ENCODE measurements at places on chromosomes 11 and 22.

DNA sequence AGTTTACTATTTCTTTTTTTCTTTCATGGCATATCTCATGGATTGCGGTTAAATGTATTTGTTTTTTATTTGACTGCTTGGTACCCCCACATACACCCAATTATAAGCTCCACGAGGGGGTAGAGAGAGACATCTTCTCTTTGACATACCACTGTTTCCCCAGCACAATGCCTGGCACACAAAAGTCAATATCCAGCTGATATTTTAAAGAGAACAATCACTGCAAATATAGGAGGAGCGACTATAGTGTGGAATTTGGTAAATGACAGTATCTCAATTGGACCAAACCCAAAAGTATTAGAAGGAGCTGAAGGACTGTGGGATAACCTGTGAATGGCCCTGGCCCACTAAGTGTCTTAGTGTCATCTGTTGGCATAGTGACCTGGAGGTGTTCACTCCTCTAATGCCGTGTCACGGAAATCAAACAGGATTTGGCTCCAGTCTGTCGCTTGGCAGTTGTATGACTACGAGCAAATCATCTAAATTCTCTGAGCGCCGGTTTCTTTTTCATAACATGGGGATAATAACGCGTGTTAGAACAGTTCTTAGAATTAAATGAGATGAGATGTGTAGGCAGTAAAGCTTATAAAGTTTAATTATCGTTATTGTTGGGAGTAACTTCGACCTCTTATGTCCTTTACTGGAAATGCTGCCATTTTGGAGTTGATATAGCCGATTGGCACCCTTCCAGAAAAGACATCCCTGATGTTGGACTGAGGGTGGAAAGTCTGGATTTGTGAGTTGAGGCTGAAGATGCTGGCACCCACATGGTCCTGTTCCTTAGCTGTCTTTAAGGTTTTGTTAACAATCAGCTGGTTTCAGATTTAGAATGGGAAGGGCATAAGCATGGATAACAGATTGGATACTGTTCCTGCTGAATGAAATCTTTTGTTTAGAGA, 144.5 kb downstream of the DBX1 start:
- no peak for DNase-seq
- H3K27me3 ChIP-seq, result no peaks in the 10 kb centered on the region
- no peak overlapping the region for H3K27ac ChIP-seq

- no peak for DNase-seq
- no peak overlapping the region for H3K27ac ChIP-seq
- no peaks in the 10 kb centered on the region for H3K27me3 ChIP-seq
- H3K36me3 ChIP-seq, result no peaks in the 10 kb centered on the region
- H3K4me1 ChIP-seq, result no peaks in the 10 kb centered on the region
Observed at GRCh38 chr11:87429996-87430395, 392.3 kb downstream of the TMEM135 start.

DNA sequence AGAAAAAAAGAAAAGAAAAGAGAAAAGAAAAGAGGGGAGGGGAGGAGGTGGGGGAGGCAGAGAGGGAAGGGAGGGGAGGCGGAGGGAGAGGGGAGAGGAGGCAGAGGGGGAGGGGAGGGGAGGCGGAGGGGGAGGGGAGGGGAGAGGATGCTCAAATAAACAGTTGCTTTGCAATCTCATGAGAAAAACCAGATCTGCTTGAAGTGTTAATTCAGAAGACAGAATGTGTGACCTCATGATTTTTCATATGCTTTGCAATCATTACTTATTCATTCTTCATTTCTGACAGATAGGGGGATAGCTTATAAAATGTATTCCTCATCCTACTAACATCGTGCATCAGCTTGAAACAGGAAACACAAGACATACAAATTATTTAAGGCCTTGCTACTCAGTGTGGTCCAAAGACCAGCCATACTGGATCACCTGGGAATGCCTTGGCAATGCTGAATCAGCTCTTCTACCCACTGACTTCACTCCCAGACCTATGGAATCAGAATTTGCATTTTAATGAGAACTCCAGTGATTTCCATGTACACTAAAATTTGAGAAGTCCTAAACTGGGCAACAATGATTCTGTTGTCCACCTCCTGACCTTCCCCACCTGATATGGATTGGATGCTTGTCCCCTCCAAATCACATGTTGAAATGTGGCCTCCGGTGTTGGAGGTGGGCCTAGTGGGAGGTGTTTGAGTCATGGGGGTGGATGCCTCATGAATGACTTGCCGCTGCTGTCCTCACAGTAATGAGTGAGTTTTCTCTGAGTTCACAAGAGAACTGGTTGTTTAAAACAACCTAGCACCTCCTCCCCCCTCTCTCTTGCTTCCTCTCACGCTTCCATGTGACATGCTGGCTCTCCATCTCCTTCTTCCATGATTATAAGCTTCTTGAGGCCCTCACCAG, 69.2 kb downstream of the CCDC34 start:
- peaks cover 9% of the 10 kb centered on the region for H3K4me1 ChIP-seq
- no peak overlapping the region for H3K27ac ChIP-seq
- DNase-seq, result no peak
- no peak overlapping the region for H3K4me3 ChIP-seq
- H3K27me3 ChIP-seq, result no peaks in the 10 kb centered on the region
- no peaks in the 10 kb centered on the region for H3K36me3 ChIP-seq

DNA sequence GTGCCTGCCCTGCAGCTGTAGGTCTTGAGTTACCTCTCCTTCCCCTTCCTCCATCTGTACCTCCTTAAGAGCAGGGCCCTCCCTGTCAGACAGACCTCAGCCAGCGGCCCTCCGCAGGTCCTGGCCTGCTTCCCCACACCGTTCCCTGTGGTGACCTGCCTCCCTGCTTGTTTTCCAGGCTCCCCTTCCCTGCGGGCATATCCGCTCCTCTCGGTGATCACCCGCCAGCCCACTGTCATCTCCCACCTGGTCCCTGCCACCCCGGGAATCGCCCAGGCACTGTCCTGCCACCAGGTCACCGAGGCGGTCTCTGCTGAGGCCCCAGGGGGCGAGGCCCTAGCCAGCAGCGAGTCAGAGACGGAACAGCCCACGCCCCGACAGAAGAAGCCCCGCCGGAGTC, 60.9 kb downstream of the BARX2 start:
- no peaks in the 10 kb centered on the region for H3K36me3 ChIP-seq
- no peak overlapping the region for H3K27ac ChIP-seq
- no peak overlapping the region for H3K4me3 ChIP-seq
- DNase-seq, result no peak

GRCh38 chr11:34001557-34002064, 49.9 kb upstream of the CAPRIN1 start:
- DNase-seq, result no peak
- H3K27ac ChIP-seq, result no peak overlapping the region
- H3K4me3 ChIP-seq, result no peak overlapping the region
- H3K4me1 ChIP-seq, result peaks cover 18% of the 10 kb centered on the region
- no peaks in the 10 kb centered on the region for H3K36me3 ChIP-seq
- H3K27me3 ChIP-seq, result no peaks in the 10 kb centered on the region
